Fibroblast of villous mesenchyme (primary cell): ENCODE measurements at places on chromosomes 12 and 14. TPM values are rescaled to one million over a fixed set of nuclear protein-coding genes. Genes with fewer than 3 reads are reported as not detected.

DNA sequence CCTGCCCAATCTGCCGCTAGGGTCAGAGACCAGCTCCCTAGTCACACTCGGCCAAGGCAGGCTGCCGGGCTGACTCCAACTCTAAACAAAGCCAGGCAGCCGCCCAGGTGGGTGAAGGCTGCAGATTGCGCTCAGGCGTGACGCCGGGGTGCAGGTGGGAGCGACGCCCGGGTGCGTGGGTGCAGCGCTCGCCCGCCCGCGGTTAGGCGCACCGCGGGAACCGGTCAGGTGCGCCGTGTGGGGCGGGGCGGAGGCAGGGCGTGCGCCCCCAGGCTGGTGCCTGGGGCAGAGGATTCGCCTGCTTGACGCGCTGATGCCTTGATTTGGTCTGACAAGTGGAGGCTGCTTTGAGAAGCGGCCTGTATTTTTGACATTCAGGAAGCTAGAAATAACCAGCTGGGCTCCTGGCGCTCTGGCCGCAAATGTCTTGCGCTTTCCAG is 126.7 kb upstream of the HIF1A start:
- no peak for DNase-seq

GRCh38 chr12:48787791-48788523 is 932 bp downstream of the ADCY6 start:
- no peak for DNase-seq

The TRHDE gene
- total RNA-seq = 20.9 and 33.7 TPM in 2 replicates

- DNase-seq = peak; percentile 74
Measured at GRCh38 chr12:77980782-77981181, 150.1 kb downstream of the NAV3 start.

DNA sequence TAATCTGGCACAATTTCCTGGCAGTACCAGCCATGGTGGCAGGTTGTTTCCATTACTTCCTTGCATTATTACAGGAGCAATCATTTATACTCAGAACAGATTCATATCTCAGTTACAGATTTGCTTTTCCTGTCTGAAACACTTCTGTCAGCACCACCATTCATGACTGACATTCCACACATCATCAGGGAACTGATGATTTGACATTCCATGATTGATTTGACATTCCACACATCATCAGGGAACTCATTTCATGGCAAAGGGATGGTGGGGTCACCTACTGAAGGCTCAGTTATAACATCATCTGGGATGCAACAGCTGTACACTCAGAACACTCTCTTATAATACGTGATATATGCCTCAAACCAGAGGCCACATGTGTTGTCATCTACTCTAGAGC is 30.9 kb upstream of the RERGL start:
- DNase-seq = no peak

GRCh38 chr12:1474574-1475153 is 119.7 kb downstream of the FBXL14 start:
- DNase-seq = peak; percentile 73

The FMNL3 gene
- total RNA-seq = 22.5 and 28.7 TPM in 2 replicates

The TOX4 gene
- 26.4 and 39.3 TPM in 2 replicates for total RNA-seq

GRCh38 chr14:57482120-57482519 is 11.5 kb downstream of the CCDC198 start:
- no peak for DNase-seq

DNA sequence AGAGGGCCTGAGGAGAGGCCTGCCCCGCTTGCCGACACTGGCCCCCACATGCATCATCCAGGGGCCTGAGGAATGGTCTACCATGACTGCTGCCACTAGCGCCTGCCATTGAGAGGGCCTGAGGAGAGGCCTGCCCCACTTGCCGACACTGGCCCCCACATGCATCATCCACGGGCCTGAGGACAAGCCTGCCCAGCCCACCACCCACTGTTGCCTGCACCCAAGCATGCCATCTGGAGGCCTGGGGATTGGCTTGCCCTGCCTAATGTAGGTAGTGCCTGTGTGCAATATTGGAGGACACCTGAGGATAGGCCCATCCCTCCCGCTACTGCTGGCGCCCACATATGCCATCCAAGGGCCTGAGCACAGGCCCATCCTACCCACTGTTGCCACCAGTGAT is 24.4 kb downstream of the CYP46A1 start:
- no peak for DNase-seq

DNA sequence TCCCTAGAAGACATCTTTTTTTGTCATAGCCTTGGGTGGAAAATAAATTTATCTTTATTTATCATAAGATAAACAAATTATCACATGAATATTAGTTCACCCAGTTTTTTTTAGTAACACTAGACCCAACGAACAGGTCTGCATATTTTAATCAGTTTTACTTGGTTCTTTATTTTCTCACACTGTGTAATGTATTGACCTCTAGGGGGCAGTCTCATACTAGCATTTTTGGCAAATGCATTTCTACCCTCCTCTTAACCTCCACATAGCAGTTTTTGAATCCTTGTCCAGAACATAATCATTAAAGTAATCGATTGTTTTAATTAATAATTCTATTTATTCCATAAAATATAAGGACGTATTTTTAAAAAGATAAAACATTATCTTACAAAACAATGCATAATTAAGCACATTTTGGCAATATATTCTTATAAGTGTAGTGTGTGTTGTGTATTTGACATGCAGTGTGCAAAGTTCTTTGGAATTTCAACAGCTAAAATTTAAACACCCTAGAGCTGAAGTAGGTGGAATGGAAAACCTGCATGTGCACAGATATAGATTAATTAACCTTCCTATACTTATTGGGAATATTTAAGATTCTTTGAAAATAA is 31.6 kb upstream of the PTPRQ start:
- peak; percentile 70 for DNase-seq

- no peak for DNase-seq
Measured at GRCh38 chr12:124949779-124950728, 35.6 kb upstream of the UBC start.

The CINP gene
- total RNA-seq = 50.3 and 51.8 TPM in 2 replicates

The RAB2B gene
- total RNA-seq = 22.9 and 41.0 TPM in 2 replicates
